CD4-positive, alpha-beta T cell treated with Interleukin-1 beta for 1 hour (primary cell): ENCODE measurements at places on chromosomes 7 and 10.

DNA sequence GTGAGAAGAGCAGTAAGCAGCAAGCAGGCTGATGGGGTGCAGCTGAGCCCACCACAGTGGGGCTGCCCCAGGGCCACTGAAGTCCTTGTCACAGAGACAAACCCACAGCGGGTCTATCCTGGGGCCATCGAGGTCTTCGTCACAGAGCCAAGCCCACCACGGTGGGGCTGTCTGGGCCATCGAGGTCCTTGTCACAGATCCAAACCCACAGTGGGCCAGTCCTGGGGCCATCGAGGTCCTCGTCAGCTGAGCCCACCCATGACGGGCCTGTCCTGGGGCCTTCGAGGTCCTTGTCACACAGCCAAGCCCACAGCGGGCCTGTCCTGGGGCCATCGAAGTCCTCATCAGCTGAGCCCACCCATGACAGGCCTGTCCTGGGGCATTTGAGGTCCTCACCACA, 549.9 kb downstream of the DNAJB6 start:
- DNase-seq = no peak

- no peak for DNase-seq
Observed at GRCh38 chr7:23114896-23115295, 9.3 kb downstream of the KLHL7 start.

- no peak for DNase-seq
Observed at GRCh38 chr7:83655951-83656556, 7.1 kb upstream of the SEMA3E start.

GRCh38 chr10:112421731-112422130, 25.0 kb downstream of the ZDHHC6 start:
- no peak for DNase-seq

DNA sequence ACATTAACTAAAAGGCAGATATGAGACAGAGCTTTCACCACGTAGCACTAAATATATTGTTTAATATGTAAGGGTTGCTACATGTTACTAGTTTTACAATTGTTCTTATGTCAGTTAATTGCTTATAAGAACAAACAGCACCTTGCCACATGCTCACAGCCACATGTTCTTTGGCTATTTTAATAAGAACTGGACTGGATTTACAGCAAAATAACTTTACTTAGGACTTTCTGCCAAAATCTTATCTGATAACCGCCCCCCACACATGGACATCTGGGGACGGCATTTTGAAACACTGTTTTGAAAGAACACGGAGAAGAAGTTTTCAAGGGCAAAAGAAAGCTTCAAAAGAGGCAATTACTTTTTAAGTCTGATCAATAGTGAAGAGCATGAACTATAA, 45.3 kb downstream of the JAZF1 start:
- DNase-seq = no peak

GRCh38 chr7:159031135-159031701, 113.4 kb downstream of the VIPR2 start:
- DNase-seq = no peak

DNA sequence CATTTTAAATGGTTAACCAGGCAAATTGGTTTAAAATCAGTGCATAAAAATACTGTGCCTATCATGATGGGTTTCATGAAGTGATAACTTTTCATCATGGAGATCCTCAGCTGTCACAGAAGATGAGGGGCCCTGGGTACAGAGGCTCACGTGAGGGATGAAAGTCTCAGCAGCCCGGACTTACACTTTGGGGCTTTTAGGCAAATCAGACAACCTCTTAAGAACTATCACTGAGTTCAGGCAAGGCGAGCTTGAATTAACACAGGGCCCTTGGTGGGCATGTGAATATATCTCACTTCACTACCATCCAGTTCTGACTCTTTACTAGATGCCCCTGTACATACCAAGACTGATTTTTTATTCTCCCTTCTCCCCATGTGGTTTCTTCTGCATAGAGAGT, 19.6 kb downstream of the IKZF1 start:
- DNase-seq = no peak

DNA sequence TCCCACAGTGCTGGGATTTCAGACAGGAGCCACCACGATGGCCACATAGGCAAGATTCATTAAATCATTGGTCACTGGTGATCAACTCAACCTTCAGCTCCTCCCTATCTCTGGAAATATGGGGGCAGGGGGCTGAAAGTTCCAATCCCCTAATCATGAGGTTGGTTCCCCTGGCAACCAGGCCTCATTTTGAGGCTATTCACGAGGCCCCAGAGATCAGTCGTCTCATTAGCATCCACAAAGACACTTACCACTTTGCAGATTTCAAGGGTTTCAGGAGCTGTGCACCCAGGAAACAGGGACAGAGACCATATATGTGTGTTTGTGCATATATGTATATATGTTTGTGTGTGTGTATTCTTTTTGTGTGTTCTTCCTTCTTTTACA, 7.7 kb upstream of the GUSB start:
- no peak for DNase-seq

GRCh38 chr10:28457110-28457509, 75.8 kb upstream of the WAC start:
- DNase-seq = no peak

- DNase-seq = no peak
Observed at GRCh38 chr10:59434463-59435321, 72.3 kb upstream of the FAM13C start.

DNA sequence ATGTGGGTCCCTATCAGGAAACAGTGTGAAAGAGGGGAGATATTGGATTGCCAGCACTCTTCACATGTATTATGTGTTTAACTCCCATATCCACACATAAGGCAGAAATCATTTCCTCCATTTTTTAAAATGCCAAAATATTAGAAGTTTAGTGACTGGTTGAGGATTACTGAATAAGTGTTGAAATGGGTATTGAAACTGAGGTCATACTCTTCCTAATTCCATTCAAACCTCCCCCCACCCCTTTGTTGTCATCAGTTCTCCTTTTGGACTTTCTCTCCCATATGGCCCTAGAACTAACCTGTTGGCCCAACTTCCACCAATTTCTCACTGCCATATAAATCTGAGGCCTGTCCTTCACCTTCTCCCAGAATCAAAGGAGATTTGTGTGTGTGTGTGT, 81.6 kb downstream of the EVX1 start:
- DNase-seq = no peak

DNA sequence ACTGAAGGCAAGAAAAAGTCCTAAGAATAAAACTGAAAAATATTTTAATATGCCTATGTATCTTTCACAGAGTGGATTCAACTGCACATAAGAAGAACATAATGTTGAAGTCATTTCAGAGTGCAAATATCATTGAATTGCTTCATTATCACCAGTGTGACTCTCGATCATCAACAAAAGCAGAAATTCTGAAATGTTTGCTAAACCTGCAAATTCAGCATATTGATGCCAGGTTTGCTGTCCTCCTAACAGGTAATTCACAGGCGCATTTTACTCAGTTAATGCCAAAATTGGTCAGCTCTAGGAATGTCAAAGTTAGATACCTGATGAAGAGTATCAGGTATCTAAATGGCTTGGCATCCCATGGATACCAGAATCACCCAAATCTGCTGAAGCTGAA, 52.0 kb downstream of the GDI2 start:
- no peak for DNase-seq

GRCh38 chr10:61100887-61101286, 156.9 kb upstream of the RHOBTB1 start:
- no peak for DNase-seq

- DNase-seq = no peak
Observed at GRCh38 chr10:132003282-132003924, 21.7 kb upstream of the BNIP3 start.

DNA sequence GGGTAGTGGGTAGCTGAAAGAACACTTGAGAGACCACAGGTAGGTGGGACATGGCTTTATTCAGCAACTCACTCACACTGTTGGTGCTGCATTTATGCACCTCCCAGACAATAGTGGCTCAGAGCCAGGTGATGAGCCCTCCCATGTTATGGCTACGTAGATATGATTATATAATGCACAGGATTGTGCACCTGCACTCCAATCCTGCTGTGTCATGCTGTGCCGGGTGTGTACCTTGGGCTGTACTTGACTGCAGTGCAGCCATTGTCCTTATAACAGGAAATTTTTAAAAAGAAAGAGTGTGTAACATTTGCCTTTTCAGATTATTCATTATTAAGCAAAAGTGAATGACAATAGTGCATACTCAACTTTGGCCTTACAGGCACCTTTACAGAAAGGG, 366.1 kb upstream of the BMPER start:
- DNase-seq = no peak

DNA sequence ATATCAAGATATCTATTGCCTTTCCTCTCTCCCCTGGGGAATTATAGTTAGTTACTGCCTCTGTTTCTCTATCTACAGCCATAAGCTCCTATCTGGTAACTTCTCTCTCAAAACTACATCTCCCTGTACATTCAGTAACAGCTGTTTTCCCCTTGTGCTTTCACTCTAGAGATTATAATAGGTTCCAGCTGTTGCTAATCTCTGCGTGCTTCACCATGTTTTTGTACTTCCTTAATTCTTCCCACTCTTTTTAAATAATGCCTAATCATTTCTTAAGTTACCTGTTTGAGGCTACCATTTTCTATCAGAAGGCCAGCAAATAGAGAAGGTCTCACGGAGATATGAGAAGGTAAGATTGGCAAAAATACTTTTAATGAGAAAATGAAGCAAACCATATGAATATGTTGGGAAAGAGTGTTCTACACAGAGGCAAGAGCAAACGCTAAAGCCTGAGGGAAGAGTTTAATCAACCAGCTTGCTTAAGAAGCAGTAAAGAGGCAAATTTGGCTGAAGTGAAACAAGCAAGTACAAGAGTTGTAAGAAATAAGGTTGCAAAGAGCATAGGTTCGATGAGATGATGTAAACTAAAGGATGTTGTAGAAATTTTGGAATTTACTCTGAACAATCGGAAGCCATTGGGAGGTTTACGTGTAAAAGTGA, 101.9 kb upstream of the HGF start:
- DNase-seq = no peak

- no peak for DNase-seq
Observed at GRCh38 chr7:150950496-150951180, 27.5 kb downstream of the KCNH2 start.

GRCh38 chr7:43758822-43759683, 573 bp downstream of the BLVRA start:
- peak; percentile 55 for DNase-seq

GRCh38 chr10:22341190-22341925, 3.9 kb upstream of the SPAG6 start:
- no peak for DNase-seq

- no peak for DNase-seq
Observed at GRCh38 chr7:36283181-36283580, 106.5 kb upstream of the ANLN start.

GRCh38 chr10:45403151-45403550, 29.1 kb downstream of the ALOX5 start:
- DNase-seq = no peak

DNA sequence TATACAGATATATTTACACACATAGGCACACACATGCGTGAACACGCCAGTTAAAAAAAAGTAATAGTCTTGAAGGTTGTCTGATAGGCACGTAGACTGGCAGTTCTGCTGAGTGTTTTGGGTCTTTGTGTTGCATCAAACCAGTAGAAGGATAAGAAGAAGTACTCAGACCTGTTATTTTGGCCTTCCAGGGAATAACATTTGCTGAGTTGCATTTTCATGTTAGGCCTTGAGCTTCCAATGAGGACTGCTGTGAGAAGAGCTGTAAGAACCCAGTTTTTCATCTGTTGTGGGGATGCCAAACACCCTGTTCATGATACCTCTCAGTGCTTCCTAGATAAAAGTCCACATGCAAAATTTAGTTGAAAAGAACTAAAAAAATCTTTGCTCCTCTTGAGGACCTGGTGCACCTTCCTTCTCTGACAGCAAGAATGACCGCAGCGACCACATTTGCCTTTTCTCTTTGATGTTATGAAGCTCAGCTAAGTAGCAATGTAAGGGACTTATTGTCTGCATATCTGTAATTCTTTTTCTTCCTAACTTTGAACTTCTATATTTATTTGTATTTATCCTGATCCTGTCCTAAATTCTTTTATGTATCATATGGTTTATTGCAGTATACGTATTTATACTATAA, 27.2 kb downstream of the HIPK2 start:
- DNase-seq = no peak

GRCh38 chr10:77787440-77787839, 139.1 kb downstream of the DLG5 start:
- DNase-seq = no peak

GRCh38 chr7:103949374-103949773, 40.1 kb downstream of the RELN start:
- no peak for DNase-seq

DNA sequence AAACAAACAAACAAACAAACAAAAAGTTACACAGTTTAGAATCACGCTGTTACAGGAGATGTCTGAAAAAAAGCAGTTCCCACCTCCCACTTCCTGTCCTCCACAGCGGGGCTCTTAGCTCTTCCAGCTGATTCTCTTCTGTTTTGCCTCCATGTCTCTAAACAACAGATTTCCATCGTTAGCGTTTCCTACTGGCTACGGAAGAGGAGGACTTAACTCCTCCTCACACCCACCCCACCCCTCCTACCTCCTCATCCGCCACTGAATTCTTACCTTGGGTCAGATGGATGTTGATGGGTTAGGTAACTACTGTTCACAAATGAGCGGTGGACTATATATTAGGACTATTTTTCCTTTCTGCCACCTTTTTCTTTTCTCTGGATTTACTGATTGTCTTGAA, 36.8 kb upstream of the NUB1 start:
- DNase-seq = no peak

- peak; percentile 20 for DNase-seq
Observed at GRCh38 chr7:50166997-50167965, 74.2 kb upstream of the ZPBP start.
